ENCODE measurements at places on chromosomes 2 and 18. TPM values are rescaled to one million over a fixed set of nuclear protein-coding genes. Genes with fewer than 3 reads are reported as not detected.

DNA sequence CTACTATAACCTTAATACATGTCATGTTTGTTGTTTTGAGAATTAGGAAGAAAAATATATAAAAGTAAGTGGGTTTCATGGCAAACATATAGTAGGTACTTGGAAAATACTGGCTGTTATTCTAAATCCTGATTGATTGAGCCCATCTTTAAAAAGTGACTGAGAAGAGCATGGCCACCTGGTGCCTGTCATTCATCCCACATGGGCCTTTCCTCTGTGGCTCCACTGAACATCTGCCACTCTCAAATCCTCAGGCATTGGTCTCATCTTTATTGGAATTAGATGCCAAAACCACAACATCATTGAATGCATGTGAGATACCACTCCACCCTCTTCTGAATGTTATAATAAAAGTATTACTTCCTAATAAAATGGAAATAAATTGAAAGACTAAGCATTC is 101.6 kb upstream of the TTN start:
- no peaks in the 10 kb centered on the region for H3K27me3 ChIP-seq
- DNase-seq: no peak
- no peaks in the 10 kb centered on the region for H3K36me3 ChIP-seq
- H3K4me1 ChIP-seq: no peaks in the 10 kb centered on the region
- no peak overlapping the region for H3K4me3 ChIP-seq
- H3K27ac ChIP-seq: no peak overlapping the region

GRCh38 chr2:16179701-16180416 is 239.5 kb downstream of the MYCN start:
- H3K27me3 ChIP-seq: no peaks in the 10 kb centered on the region
- DNase-seq: no peak
- H3K4me3 ChIP-seq: no peak overlapping the region
- H3K36me3 ChIP-seq: no peaks in the 10 kb centered on the region
- no peaks in the 10 kb centered on the region for H3K4me1 ChIP-seq

GRCh38 chr2:204373942-204374341 is 171.3 kb upstream of the PARD3B start:
- no peak overlapping the region for H3K27ac ChIP-seq
- H3K36me3 ChIP-seq: no peaks in the 10 kb centered on the region
- no peaks in the 10 kb centered on the region for H3K27me3 ChIP-seq
- no peak overlapping the region for H3K4me3 ChIP-seq

DNA sequence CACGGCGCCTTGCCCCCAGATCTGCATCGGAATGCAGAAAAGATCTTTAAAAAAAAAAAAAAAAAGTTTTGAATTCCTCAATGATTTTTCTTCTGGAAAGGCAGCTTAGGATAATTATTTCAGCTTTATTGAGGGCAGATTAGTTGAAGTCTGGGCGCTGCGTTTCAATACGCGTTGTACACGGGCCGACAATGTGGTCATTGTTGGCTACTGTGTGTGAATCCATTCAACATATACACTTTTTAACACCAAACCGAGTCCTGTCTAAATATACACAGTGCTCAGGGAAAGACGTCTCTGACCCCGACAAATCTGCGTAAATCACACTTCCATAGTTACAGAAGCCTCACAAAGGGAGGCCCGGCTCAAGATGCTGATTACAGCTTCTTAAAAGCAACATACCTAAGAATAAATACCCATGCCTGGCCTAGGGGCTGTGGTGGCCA is 1.4 kb upstream of the SIX3 start:
- peaks cover 40% of the 10 kb centered on the region for H3K4me1 ChIP-seq
- H3K27ac ChIP-seq: no peak overlapping the region
- no peak overlapping the region for H3K4me3 ChIP-seq
- no peaks in the 10 kb centered on the region for H3K36me3 ChIP-seq

- H3K27me3 ChIP-seq: peaks cover 12% of the 10 kb centered on the region
- DNase-seq: no peak
- H3K27ac ChIP-seq: no peak overlapping the region
- no peaks in the 10 kb centered on the region for H3K36me3 ChIP-seq
- H3K4me1 ChIP-seq: no peaks in the 10 kb centered on the region
- H3K4me3 ChIP-seq: no peak overlapping the region
Measured at GRCh38 chr2:134029418-134029817, 224.5 kb upstream of the MGAT5 start.

DNA sequence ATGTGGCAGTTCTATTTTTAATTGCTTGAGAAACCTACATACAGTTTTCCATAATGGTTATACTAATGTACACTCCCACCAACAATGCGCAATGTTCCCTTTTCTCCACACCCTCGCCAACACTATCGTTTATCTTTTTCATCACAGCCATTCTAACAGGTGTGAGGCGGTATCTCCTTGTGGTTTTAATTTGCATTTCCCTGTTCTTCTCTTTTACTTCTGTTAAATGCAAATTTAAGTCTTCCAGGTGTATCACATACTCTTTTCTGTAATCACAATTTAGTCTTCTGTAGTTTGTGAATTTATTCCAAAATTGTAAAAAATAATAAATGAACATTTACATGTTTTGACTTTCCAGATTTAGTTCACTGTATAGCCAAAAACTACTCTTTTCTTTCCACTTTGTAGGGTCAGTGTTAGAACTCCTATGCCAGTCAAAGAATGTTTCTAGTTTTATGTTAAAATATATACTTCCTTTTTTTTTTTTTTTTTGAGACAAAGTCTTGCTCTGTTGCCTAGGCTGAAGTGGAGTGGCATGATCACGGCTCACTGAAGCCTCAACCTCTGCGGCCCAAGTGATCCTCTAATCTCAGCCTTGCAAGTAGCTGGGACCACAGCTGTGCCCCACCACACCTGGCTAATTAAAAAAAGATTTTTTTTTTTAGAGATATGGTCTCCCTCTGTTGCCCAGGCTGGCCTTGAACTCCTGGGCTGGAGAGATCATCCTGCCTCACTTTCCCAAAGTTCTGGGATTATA is 15.4 kb upstream of the ACYP2 start:
- no peak overlapping the region for H3K4me3 ChIP-seq
- H3K27ac ChIP-seq: peak overlapping the region; percentile 47
- H3K4me1 ChIP-seq: no peaks in the 10 kb centered on the region
- no peaks in the 10 kb centered on the region for H3K27me3 ChIP-seq
- H3K36me3 ChIP-seq: no peaks in the 10 kb centered on the region

GRCh38 chr18:42330296-42330695 is 375.3 kb downstream of the PIK3C3 start:
- no peak overlapping the region for H3K4me3 ChIP-seq
- no peak for DNase-seq
- no peaks in the 10 kb centered on the region for H3K4me1 ChIP-seq
- H3K27ac ChIP-seq: no peak overlapping the region
- no peaks in the 10 kb centered on the region for H3K27me3 ChIP-seq
- no peaks in the 10 kb centered on the region for H3K36me3 ChIP-seq

DNA sequence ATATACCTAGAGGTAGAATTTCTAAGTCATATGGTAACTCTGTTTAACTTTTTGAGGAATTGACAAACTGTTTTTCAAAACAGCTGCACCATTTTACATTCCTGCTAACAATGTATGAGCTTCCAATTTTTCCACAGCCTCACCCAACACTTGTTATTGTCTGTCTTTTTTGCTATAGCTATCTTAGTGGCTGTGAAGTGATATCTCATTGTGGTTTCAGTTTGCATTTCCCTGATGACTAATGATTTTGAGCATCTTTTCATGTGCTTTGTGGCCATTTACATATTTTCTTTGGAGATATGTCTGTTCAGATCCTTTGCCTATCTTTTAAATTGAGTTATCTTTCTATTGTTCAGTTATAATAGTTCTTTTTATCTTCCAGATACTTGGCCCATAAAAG is 273.8 kb downstream of the AGPS start:
- H3K27me3 ChIP-seq: no peaks in the 10 kb centered on the region
- no peaks in the 10 kb centered on the region for H3K4me1 ChIP-seq
- DNase-seq: no peak
- H3K36me3 ChIP-seq: no peaks in the 10 kb centered on the region
- no peak overlapping the region for H3K4me3 ChIP-seq

- H3K4me3 ChIP-seq: no peak overlapping the region
- no peaks in the 10 kb centered on the region for H3K36me3 ChIP-seq
- DNase-seq: no peak
- no peaks in the 10 kb centered on the region for H3K27me3 ChIP-seq
Measured at GRCh38 chr18:22257022-22257543, 87.7 kb downstream of the GATA6 start.

DNA sequence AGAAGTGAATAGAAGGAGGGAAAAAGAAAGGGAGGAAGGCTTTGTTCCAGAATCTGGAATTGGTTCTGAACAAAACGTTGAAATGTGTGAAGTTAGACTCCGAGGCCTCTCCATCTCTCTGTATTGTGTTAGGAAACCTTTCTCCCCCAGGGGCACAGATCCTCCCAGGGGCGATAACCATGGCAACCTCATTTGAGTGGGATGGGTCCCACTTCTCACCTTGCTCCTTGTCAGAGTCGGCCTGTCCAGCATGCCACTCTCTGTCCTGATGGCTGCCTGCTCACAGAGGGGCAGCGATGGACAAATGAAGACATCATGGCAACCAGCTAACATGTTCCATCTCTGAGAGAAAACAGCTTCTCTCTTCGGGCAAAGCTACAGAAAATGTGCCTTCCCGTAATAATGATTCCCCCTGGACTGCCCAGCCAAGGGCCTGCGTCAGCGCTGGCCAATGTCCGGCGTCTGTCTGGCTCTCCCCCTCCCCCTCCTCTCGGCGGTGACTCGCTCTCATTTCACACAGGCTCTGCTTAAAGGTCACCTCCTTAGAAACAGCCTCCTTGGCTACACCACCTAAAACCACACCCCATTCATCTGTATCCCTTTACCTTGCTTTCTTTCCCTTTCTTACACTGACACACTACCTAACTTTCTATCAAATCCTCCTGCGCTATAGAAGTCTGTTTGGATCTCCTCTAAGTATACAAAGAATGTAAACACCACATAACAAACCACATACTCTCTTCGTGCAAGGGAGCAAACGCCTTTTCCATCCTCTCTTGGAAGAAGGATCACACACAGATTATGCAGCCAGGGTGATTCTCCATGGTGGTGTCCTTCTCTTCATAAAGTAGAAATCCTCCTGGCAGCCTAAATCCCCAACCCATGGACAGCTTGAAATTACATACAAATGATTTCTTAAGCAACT is 32.1 kb upstream of the TTC39C start:
- no peaks in the 10 kb centered on the region for H3K36me3 ChIP-seq
- no peak for DNase-seq
- H3K4me1 ChIP-seq: peaks cover 10% of the 10 kb centered on the region
- no peak overlapping the region for H3K4me3 ChIP-seq
- no peak overlapping the region for H3K27ac ChIP-seq
- no peaks in the 10 kb centered on the region for H3K27me3 ChIP-seq

- H3K27ac ChIP-seq: no peak overlapping the region
- H3K27me3 ChIP-seq: peaks cover 6% of the 10 kb centered on the region
- no peak overlapping the region for H3K4me3 ChIP-seq
- H3K36me3 ChIP-seq: no peaks in the 10 kb centered on the region
- H3K4me1 ChIP-seq: no peaks in the 10 kb centered on the region
Measured at GRCh38 chr2:175892046-175892445, 110.0 kb downstream of the LNPK start.

- peaks cover 3% of the 10 kb centered on the region for H3K4me1 ChIP-seq
- H3K27ac ChIP-seq: no peak overlapping the region
- no peak overlapping the region for H3K4me3 ChIP-seq
- DNase-seq: no peak
Measured at GRCh38 chr18:2050702-2051201, 520.6 kb downstream of the METTL4 start.

DNA sequence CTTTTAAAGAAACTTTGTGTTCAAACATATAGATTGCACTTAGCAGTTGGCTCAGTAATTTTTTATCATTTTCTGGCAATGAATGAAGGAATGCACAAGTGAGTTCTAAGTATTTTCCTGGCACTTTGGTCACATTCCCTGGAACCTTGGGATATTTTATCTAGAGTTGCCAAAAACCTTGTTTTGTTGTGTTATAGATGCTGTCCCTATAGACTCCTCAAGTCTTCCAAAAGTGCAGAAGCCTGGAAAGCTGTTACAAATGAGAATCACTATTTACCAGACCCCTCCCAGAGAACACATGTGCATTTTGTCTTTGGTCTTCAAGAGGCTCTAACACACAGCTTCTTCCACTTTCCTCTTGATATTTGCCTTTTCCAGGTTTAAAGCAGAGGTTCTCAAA is 108.3 kb downstream of the RND3 start:
- no peaks in the 10 kb centered on the region for H3K36me3 ChIP-seq
- no peak overlapping the region for H3K4me3 ChIP-seq
- no peak overlapping the region for H3K27ac ChIP-seq
- no peaks in the 10 kb centered on the region for H3K27me3 ChIP-seq

DNA sequence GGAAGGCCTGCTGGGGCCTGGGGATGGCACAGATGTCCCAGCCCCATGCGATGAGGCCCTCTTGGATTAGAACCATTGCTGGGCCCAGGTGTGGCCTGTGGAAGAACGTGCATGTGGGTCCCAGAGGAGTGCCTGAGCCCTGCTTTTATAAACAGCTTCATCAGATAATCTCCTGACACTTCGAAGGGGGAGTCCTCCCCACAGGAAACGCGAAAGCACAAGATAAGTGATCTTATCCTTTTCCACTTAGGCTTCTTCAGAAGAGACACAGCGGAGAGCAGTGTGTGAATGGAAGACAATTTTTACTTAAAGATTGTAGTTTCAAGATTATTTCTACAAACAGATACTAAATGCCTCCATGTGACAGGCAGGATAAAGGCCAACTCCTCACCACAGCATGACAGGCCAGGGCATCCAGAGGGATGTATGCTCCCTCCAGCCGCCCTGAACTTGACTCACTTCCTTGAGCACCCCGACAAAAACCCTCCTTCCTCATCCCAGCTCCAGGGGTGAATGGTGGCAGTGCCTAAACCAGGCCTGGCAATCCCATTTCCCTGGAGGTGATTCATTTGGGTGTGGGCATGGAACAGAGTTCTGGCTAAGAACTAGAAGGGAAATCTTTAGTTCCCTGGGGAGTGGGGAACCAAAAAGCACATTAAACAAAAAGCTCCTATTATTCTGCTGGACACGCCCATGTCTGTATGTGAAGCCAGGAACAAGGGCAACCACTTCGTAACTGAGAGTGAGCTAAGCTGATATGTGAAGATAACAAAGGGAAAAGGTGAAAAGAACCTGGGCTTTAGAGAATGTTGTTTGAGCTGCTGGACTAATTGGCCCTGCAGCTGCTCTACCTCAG is 56.2 kb upstream of the TMEM163 start:
- no peak overlapping the region for H3K4me3 ChIP-seq
- H3K27ac ChIP-seq: no peak overlapping the region
- no peaks in the 10 kb centered on the region for H3K36me3 ChIP-seq
- no peaks in the 10 kb centered on the region for H3K27me3 ChIP-seq
- no peaks in the 10 kb centered on the region for H3K4me1 ChIP-seq

Gene GAL3ST2
- total RNA-seq: not detected

Gene ITGB6
- not detected for total RNA-seq

Gene AQP12A
- total RNA-seq: not detected

Gene GALNT13
- total RNA-seq: not detected

Gene LYG2
- total RNA-seq: not detected

Gene EVX2
- total RNA-seq: not detected

Gene TEKT4
- not detected for total RNA-seq

Gene RGPD4
- total RNA-seq: not detected

Gene ANTXR1
- not detected for total RNA-seq

Gene RALB
- total RNA-seq: 25.9 TPM

Gene PTPRN
- total RNA-seq: 0.23 TPM

Gene POTEI
- total RNA-seq: not detected

Gene ZNF804A
- total RNA-seq: 0.25 TPM

Gene SMARCAL1
- 18.7 TPM for total RNA-seq

Gene HOXD12
- not detected for total RNA-seq

All from natural killer cell (primary cell).